ENCODE measurements at places on chromosomes 16 and 17.

GRCh38 chr17:8881606-8882005, 14.1 kb upstream of the PIK3R6 start:
- DNase-seq = no peak

DNA sequence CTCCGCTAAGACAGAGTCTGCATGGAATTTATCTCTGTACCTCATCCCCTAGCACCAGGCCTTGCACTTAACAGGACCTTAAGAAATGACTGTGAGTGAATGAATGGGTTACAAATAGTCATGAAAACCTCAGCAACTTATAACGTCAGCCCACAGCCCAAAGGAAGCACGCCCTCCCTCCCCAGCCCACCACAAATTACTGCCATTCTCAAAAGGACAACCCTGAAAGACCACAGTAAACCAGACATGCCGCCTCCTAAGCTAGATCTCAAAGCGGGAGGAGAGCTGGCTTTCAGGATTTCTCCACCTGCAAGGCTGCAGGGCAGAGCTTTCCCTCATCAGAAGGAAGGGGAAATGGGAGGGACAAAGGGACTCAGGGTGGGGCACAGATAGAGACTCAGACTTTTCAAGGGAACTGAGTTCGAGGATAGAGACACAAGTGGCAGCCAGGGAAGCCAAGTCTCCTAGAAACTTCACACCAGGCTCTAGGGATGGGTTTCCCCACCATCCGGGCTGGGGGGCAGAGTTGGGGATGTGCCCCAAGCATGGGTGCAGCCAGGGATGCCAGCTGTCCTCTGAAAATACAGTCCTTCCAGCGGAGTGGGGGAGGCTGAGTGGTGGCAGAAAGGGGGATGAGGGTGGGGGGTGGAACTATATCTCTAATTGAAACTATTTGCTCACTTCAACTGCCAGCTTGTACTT, 56.7 kb downstream of the PLXDC1 start:
- DNase-seq = no peak

- DNase-seq = no peak
Observed at GRCh38 chr16:22673421-22673831, 140.5 kb upstream of the HS3ST2 start.

DNA sequence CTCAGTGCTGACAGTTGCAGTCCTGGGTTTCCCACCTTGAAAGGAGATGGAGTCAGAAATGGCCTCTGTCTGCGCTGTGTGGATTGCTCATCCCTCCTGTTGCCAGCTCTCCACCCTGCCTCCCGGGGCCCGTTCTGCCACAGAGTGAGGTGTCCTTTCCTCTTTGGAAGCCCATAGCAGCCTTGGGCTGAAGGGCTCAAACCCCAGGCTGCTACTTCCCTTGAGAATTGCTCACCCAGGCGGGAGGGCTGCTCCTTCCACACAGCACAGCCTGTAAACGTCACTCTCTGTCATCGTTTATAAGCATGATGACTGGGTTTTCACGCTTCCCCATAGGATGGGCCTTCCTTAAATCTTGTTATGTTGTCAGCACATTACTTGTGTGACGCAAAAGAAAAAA, 62.7 kb downstream of the FOXK2 start:
- no peak for DNase-seq

- no peak for DNase-seq
Observed at GRCh38 chr17:57257895-57258851, 1.9 kb downstream of the MSI2 start.

GRCh38 chr16:24328835-24329452, 72.8 kb downstream of the CACNG3 start:
- no peak for DNase-seq

GRCh38 chr16:63856537-63856936, 1265.3 kb downstream of the CDH11 start:
- no peak for DNase-seq

DNA sequence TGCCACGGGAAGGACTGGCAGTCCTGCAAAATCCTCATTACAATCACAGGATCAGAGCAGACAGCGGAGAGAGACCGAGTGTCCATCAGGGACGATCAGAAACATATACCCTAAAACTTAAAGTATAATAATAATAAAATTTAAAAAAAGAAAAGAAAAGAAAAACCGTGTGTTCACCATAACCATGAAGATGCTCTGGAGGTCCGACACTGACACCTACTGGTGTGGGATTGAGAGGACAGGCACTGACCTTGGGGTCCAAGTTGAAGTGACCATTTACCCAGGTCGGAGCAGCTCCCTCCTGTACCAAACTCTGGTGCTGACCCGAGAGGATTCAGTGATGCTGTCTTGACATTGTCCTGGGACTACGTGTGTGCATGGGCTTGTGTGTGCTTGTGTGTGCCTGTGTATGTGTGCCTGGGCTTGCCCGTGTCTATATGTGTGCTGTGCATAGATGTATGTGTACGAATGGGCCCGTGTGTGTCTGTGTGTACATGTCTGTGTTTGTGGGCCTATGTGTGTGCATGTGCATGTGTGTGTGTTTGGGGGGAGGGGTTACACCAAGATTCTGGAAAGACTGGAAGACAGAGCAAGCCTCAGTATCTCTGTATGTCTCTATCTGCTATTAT, 10.0 kb upstream of the CD300LD start:
- no peak for DNase-seq
